ENCODE measurements at places on chromosomes 5 and 9. TPM values are rescaled to one million over a fixed set of nuclear protein-coding genes. Genes with fewer than 3 reads are reported as not detected.

DNA sequence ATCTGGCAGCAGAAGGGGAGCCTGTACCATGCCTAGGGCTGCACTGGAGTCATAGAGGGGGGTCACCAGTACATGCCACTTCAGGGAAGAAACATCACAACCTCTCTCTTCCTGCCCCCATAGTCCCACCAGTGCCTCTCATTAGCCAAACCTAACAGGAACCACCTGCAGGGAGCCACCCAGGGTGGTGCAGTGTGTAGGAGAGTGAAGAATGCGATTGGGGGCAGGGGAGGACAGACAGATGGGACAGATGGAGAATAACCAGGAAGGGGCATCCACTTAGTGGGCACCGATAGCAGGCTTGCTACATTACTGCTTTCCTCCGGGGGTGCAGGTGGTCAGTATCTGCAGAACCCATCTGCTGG lies 19.2 kb downstream of the DAPK1 start:
- DNase-seq: no peak
- H3K36me3 ChIP-seq: no peaks in the 10 kb centered on the region
- no peak overlapping the region for H3K27ac ChIP-seq
- H3K4me1 ChIP-seq: peaks cover 21% of the 10 kb centered on the region
- no peak overlapping the region for H3K4me3 ChIP-seq

The SNX18 gene
- 48.5 TPM for total RNA-seq

The PCDHGB7 gene
- 14.2 TPM for total RNA-seq

The LIFR gene
- 68.9 TPM for total RNA-seq

The PNPLA7 gene
- 11.4 TPM for total RNA-seq

DNA sequence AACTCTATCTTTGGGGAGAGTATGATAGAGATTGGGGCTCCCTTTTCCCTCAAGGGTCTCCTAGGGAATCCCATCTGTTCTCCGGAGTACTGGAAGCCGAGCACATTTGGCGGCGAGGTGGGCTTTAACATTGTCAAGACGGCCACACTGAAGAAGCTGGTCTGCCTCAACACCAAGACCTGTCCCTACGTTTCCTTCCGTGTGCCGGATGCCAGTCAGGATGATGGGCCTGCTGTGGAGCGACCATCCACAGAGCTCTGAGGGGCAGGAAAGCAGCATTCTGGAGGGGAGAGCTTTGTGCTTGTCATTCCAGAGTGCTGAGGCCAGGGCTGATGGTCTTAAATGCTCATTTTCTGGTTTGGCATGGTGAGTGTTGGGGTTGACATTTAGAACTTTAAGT lies 21.5 kb downstream of the PTGS1 start:
- no peaks in the 10 kb centered on the region for H3K36me3 ChIP-seq
- DNase-seq: no peak
- no peaks in the 10 kb centered on the region for H3K27me3 ChIP-seq
- H3K4me1 ChIP-seq: no peaks in the 10 kb centered on the region

DNA sequence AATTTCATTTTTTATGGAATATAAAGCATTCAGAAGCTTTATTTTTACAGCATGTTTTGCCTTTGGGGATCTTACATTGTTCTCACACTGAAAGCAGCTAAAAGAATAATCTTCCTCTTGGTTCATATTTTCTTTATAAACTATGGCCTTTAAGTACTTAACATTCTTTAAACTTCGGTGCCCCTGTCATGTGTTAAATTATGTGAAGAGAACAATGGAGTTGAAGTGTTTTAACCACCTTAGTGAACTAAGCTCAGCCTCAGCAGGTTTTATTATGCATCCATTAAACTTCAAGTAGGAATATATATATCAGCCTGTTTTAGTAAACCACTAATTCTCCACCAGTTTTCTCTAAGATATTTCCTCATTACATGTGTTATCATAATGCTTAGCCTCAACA lies 371.4 kb upstream of the CDH18 start:
- no peak overlapping the region for H3K27ac ChIP-seq
- no peak for DNase-seq
- no peaks in the 10 kb centered on the region for H3K36me3 ChIP-seq
- H3K4me3 ChIP-seq: no peak overlapping the region
- no peaks in the 10 kb centered on the region for H3K4me1 ChIP-seq
- H3K27me3 ChIP-seq: no peaks in the 10 kb centered on the region

The ANKDD1B gene
- 0.57 TPM for total RNA-seq

The CD14 gene
- 26.5 TPM for total RNA-seq

The SLC31A1 gene
- 6.6 TPM for total RNA-seq

GRCh38 chr5:72366324-72366976 lies 46.3 kb downstream of the PTCD2 start:
- DNase-seq: peak; percentile 48
- no peak overlapping the region for H3K4me3 ChIP-seq
- no peaks in the 10 kb centered on the region for H3K4me1 ChIP-seq
- H3K27me3 ChIP-seq: no peaks in the 10 kb centered on the region
- no peak overlapping the region for H3K27ac ChIP-seq
- no peaks in the 10 kb centered on the region for H3K36me3 ChIP-seq

The PDLIM4 gene
- total RNA-seq: 48.7 TPM

The FOXD4 gene
- total RNA-seq: 0.46 TPM

The AGXT2 gene
- not detected for total RNA-seq

The C9 gene
- total RNA-seq: not detected

GRCh38 chr9:33425128-33425533 lies 22.3 kb downstream of the AQP3 start:
- no peak overlapping the region for H3K4me3 ChIP-seq
- H3K27me3 ChIP-seq: no peaks in the 10 kb centered on the region
- no peaks in the 10 kb centered on the region for H3K36me3 ChIP-seq
- H3K27ac ChIP-seq: no peak overlapping the region
- no peak for DNase-seq

The FIBCD1 gene
- total RNA-seq: 0.11 TPM

- H3K4me1 ChIP-seq: no peaks in the 10 kb centered on the region
- no peak for DNase-seq
- H3K27ac ChIP-seq: no peak overlapping the region
These were observed 60.8 kb downstream of the DMXL1 start for GRCh38 chr5:119131530-119132304.

The ADAMTS13 gene
- total RNA-seq: 3.4 TPM

The PRR7 gene
- 1.5 TPM for total RNA-seq

The MAMDC2 gene
- 70.5 TPM for total RNA-seq

GRCh38 chr5:56259002-56259511 lies 25.9 kb upstream of the ANKRD55 start:
- no peak overlapping the region for H3K27ac ChIP-seq
- H3K36me3 ChIP-seq: no peaks in the 10 kb centered on the region
- H3K4me1 ChIP-seq: no peaks in the 10 kb centered on the region
- H3K27me3 ChIP-seq: no peaks in the 10 kb centered on the region
- H3K4me3 ChIP-seq: no peak overlapping the region

DNA sequence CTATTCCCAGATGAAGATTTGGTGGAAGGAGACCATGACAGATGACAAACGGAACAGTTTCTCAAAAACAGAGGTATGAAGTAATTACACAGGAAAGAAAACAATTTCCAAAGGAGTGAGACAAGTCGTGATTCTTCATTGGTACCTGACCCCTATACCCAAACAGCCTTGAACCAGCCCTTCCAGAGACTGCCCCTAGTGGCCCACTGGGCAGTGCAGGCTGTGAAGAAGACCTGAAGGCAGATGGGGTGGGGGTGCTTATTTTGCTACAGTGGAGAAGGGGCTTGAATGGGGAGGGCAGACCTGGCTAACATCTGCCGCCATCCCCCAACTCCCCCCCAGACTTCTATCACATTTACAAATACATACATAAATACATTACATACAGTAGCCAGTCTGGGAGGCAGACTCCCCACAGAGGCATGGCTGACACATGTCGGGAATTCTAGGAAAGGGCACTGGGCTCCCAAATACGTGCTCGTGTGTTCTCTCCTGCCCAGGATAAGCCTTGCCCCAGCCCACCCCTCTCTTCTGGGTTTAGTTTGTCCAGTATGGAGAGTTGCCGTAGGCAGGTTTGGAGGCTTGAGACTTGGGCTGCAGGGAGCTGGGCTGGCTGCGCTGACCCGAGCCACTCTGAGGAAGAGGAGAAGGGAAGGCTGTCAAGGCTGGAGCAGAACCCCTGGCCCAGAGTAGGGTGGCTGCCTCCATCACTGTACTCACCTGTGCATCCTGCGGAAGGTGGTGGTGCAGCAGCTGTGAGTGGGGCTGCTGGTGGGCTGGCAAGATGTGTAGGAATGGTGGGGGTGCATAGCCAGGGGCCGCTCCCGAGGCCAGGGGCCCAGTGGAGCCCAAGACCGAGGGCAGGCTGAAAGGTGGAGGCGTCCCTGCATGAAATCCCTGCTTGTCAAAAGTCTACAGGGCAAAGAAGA lies 105.3 kb downstream of the UBE2R2 start:
- no peaks in the 10 kb centered on the region for H3K27me3 ChIP-seq
- DNase-seq: no peak
- peaks cover 1% of the 10 kb centered on the region for H3K4me1 ChIP-seq
- no peaks in the 10 kb centered on the region for H3K36me3 ChIP-seq
- no peak overlapping the region for H3K4me3 ChIP-seq

The GZMA gene
- total RNA-seq: 0.56 TPM

DNA sequence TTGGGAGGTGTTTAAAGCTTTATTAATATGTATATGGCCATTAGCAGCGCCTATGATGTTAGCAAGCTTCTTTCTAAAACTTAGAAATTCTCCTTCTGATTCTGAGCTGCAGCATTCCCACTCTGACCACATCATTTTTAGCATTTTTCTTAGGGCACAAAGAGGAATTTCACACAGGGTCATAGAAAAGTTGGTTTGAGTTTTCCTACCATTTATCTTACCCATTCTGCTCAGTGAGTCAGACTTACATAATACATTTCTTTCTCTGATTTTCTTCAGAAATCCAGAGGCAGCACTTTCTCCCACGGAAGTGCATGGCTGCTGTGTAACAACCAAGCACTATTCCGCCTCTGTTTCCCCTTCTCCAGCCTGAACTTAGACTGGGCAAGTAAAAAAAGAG lies 246.6 kb downstream of the ARL15 start:
- no peaks in the 10 kb centered on the region for H3K4me1 ChIP-seq
- H3K27ac ChIP-seq: no peak overlapping the region
- H3K4me3 ChIP-seq: no peak overlapping the region
- H3K36me3 ChIP-seq: no peaks in the 10 kb centered on the region

DNA sequence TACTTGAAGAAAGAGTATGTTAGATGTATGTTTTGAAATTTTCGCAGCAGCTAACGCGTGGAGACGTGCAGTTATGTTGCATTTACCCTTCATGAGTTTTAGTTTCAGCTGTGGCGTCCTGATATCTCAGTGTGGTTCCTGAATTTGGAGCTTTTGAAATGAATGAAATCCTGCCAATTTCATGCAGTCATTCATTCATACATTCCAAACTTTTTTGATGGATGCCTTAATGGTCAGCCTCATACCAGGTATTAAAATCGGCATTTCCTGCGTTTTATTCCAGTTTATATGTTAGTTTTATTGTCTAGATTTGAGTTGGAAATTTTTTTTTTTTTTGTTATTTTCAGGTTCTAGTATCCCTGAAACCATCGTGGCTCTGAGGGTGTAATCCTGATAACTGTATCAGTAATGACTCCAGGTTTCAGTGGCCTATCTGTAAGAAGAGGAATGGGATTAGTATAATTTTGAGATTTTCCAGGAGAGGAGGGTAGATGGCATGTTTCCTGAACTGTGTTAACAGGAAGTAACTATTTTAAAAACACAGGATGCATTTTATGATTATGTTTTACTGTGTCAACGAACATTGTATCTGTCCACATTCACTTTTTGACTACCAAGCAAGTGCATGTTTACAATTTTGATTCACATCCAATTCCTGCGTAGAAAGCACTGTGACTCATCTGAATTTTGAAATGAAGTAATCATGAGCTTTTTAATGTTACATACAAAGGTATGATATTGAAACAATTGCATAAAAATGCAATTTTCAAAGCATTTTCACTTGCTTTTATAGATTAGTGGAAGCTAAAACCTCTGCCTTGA lies 1.0 kb downstream of the FOCAD start:
- no peak for DNase-seq
- no peaks in the 10 kb centered on the region for H3K4me1 ChIP-seq
- H3K27ac ChIP-seq: no peak overlapping the region
- H3K27me3 ChIP-seq: no peaks in the 10 kb centered on the region
- H3K4me3 ChIP-seq: peak overlapping the region; percentile 89

The DAP gene
- 91.2 TPM for total RNA-seq

DNA sequence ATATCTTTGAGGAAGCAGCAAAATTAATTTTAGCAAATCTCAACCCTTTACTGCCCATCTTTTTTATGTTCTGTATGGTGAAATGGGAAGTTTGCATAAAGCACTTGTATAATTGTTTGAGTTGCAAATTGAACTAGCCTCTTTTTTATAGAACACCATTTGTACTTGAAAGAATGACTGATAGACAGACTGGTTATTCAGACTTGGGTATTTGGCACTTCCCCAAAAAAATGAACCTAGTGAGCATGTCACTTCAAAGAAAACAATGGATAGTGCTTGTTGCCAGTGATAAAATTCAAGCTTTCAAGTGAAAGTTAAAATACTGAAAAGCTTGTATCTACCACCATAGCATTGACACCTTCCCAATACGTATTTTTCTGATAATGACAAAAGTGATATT lies 115.8 kb downstream of the ERCC6L2 start:
- no peak overlapping the region for H3K27ac ChIP-seq
- no peaks in the 10 kb centered on the region for H3K36me3 ChIP-seq
- no peak overlapping the region for H3K4me3 ChIP-seq
- no peaks in the 10 kb centered on the region for H3K4me1 ChIP-seq
- no peak for DNase-seq
- H3K27me3 ChIP-seq: no peaks in the 10 kb centered on the region

DNA sequence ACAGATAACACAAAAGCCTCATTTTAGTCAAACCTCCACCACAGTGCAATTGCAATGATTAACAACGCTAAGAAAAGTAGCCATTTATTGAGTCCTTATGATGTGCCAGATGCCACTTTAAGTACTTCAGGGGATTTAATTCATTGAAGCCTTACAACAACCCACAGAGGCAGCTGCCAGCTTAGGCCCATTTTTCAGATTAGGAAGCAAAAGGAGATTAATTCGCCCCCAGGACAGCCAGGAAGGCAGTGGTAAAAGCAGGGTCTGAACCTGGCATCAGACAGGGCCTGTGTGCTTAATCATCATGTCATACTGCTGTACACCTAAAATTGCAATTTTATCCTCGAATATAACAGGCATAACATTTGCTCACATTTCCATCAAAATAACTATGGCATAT lies 23.9 kb downstream of the MED27 start:
- no peaks in the 10 kb centered on the region for H3K27me3 ChIP-seq
- no peak for DNase-seq
- no peak overlapping the region for H3K27ac ChIP-seq
- H3K4me3 ChIP-seq: no peak overlapping the region
- no peaks in the 10 kb centered on the region for H3K4me1 ChIP-seq
- no peaks in the 10 kb centered on the region for H3K36me3 ChIP-seq

- no peaks in the 10 kb centered on the region for H3K27me3 ChIP-seq
- peak overlapping the region; percentile 87 for H3K27ac ChIP-seq
- no peak for DNase-seq
- H3K36me3 ChIP-seq: no peaks in the 10 kb centered on the region
- peak overlapping the region; percentile 69 for H3K4me3 ChIP-seq
These were observed 1.6 kb upstream of the ZNF608 start for GRCh38 chr5:124747791-124748686.

The CER1 gene
- total RNA-seq: not detected

DNA sequence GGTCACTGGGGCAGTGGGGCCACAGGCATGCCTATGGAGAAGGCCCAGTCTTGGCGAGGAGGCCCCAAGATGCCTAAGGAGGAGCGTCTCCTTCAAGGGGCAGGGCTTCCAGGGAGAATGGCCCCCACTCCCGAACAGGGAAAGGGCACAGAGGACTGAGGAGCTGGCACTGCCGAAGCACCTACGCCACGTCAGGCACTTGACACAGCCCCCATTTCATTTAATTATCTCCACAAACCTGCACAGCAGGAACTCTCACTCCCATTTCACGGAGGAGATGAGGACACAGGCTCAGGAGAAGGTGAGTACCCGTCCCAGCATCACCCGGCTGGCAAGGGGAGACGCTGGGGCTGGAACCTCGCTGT lies 26.0 kb downstream of the EGR1 start:
- H3K4me1 ChIP-seq: peaks cover 15% of the 10 kb centered on the region
- no peak overlapping the region for H3K27ac ChIP-seq
- peak; percentile 39 for DNase-seq
